Testis (tissue), 5 donors: ENCODE measurements at places on chromosomes 11 and 22. TPM values are rescaled to one million over a fixed set of nuclear protein-coding genes. Genes with fewer than 3 reads are reported as not detected.

DNA sequence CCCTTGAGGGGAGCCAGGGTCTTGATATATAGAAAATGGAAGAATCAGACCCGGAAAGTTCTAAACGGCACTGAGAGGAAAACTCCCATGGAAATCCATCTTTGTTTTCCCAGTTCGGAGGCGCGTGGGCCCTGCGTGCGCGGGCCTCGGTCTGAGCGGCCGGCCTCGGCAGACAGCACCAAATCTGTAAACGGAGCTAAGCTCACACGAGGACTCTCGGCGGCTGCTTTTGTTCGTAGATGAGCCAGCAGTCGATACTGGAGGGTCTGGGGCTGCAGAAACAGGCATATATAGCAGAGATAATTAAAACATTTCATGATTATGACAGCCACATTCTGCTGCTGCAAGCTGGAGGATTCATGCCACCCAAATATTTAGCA, 68.5 kb upstream of the PPARA start:
- DNase-seq: peak; percentile 50
- peaks cover 66% of the 10 kb centered on the region for H3K4me1 ChIP-seq
- H3K27ac ChIP-seq: peak overlapping the region; percentile 97
- no peaks in the 10 kb centered on the region for H3K36me3 ChIP-seq
- H3K27me3 ChIP-seq: no peaks in the 10 kb centered on the region

Gene KCTD14
- 0.71 TPM for total RNA-seq

DNA sequence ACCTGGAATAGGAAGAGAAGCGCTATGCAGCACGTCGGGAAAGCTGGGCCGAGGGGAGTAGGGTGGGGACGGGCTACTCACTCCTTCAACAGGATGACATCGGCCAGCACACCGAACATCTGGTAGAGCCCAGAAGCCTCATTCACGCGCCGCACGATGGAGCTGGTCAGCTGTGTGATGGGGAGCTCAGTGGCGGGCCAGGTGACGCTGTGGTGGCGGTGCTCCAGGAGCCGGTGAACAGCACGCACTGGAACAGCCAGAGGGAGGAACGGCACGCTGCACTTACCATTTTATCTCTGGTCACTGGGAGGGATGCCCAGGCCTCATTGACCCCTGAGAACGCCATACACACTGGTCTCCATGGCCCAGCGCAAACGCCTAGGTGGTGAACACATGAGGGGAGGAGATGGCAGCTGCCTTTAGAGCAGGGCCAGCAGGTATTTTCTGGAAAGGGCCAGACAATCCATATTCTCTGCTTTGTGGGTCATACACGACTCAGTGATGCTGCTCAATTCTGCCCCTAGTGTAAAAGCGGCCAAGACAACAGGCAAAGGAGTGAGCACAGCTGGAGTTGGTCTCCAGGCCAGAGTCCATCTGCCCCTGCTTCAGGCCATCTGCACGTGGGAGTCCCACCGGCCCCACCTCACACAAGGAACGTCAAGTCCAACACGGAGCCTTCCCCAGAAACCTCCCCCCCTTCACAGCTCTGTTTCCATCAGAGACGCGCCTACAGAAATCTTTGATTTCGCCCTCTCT, 8.8 kb downstream of the FOXRED2 start:
- H3K4me3 ChIP-seq: no peak overlapping the region
- H3K27me3 ChIP-seq: no peaks in the 10 kb centered on the region
- H3K27ac ChIP-seq: no peak overlapping the region

DNA sequence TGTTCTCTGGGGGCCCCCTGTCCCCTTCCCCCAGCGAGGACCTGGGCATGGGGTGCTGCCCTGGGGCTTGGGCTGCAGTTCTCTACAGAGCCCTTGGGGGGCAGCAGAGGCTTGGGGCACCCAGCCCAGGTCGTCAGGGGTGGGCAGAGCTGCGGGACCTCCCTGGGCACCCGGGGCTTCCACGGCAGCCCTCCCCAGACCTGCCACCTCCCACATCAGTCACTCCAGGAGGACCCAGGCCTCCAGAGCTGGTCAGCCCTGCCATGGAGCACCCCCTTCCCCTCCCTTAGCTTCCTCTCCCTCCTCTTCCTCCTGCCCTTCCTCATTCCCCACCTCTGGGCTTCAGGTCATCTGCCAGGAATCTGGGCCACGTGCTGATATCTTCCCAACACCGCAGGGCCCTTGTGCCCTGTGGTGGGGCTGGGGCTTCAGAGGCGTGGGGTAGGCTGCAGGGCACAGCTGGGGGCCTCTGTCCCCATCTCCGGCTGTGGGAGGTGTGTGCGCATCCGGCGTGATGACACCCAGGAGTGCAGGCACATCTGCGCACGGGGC, 5.8 kb downstream of the TSPAN4 start:
- H3K4me1 ChIP-seq: peaks cover 60% of the 10 kb centered on the region
- H3K36me3 ChIP-seq: no peaks in the 10 kb centered on the region
- no peak overlapping the region for H3K27ac ChIP-seq

Gene ROBO4
- 8.4 TPM for total RNA-seq
